ENCODE measurements at places on chromosomes 4 and X.

- no peak for DNase-seq
Measured at GRCh38 chr4:94116842-94117241, 90.8 kb upstream of the SMARCAD1 start.

- DNase-seq: no peak
Measured at GRCh38 chrX:100979881-100980607, 10.5 kb downstream of the ARL13A start.

DNA sequence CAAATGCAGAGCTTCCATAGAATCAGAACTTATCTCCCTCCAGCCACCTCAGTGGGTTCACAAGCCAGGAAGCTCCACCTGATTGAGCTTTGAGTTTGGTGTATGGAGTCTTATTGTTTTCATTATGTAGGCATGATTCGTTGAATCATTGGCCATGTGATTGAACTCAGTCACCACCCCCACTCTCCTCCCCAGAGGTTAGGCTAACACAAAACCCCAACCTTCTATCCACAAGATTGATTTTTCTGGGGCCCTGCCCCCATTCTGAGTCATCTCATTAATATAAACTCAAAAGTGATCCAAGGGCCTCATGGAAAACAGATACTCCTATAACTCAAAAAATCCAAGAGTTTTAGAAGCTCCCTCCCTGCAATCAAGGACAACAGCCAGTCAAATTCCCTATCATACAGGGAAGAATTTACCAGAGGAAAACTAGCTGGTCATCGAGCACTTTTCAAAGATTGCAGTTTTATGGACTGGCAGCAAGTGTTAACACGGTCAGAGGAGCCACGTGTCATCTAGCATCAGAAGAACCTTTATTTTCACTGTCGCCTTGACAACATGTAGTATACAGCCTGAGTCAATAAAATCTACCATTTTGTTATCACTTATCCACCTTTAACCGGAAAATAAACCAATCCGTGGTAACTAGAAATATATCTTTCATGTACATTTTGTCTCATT lies 35.9 kb upstream of the GUCY1B1 start:
- DNase-seq: no peak

GRCh38 chrX:119871245-119871598 lies 311 bp downstream of the RNF113A start:
- DNase-seq: no peak

DNA sequence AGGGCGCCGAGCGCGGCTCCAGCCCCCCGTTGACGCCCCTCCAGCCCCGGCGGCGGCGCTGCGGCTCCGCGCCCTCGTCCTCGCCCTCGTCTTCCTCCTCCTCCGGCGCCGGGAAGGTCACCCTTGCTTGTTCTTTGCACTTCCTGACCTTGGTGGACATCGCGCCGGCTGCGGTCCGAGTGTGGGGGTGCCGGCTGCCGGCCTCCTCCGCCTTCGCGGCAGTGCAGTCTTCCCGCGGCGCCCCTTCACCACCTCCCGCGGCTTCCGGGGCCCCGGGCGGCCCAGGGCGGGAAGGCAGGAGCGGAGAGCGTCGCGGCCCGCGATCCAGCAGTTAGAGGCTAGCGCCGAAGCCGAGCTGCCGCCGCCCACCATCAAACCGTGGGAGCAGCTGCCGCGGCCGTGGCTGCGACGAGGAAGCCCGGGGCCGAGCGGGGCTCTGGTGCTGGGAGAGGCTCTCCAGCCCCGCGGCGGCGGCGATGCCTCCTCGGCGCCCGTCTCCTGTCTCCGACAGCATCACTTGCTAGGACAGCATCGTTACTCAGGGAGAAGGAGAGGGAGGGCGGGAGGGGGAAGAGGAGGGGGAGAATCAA lies at the start of gene TRPC3:
TSS of gene TRPC3 (minus strand) at position 540 of the 590 bp plus-strand sequence. CDS start at position 160, 380 bp downstream.
- DNase-seq: no peak

GRCh38 chrX:12804655-12805054 lies 13.4 kb downstream of the PRPS2 start:
- DNase-seq: no peak

Measured in GM04503 (cell line).